ENCODE measurements at places on chromosomes 4 and X.

- peak; percentile 17 for DNase-seq
Measured at GRCh38 chr4:79178760-79179159, 147.1 kb downstream of the NAA11 start.

DNA sequence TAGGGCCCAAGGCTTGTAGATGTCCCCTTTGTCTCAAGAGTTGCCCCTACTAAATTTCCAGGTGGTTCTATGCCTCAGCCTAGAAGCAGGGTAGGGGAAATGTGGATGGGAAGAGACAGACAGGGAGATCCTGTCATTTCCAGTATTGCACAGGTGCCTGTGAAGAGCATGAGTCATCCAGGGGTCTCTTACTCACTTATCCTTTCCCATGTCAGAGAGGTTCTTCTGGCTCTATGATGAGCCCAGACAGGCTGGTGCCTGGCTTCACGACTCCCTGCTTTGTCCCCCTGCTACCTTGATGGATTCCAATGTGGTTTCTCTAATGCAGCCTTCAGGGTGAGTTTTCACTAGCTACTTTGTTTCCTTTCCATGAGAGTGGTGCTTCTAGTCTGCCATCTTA, 35.2 kb upstream of the DDX60 start:
- no peak for DNase-seq

- no peak for DNase-seq
Measured at GRCh38 chr4:132382243-132382642, 766.9 kb upstream of the PCDH10 start.

- DNase-seq, result no peak
Measured at GRCh38 chrX:115584696-115585095, 23.7 kb downstream of the PLS3 start.

DNA sequence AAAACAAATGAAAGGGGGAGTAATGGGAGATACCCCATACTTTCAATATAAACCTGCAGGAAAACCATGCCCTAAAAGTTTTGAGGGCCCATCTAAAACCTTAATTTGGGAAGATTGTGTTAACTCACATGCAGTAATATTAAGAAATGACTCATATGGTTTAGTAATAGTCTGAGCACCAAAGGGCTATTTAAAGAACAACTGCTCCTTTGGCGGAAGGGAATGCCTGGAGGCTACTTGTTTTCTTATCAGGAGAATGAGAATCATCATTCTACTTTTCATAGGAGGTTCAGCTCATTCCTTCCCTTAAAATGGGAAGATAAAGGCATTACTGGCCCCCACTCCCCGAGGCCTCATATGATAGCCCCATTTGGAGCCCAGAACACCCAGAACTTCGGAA, 47.6 kb downstream of the SPIN3 start:
- DNase-seq, result no peak
